Myocyte (in vitro differentiated cells): ENCODE measurements at places on chromosomes 4 and X.

DNA sequence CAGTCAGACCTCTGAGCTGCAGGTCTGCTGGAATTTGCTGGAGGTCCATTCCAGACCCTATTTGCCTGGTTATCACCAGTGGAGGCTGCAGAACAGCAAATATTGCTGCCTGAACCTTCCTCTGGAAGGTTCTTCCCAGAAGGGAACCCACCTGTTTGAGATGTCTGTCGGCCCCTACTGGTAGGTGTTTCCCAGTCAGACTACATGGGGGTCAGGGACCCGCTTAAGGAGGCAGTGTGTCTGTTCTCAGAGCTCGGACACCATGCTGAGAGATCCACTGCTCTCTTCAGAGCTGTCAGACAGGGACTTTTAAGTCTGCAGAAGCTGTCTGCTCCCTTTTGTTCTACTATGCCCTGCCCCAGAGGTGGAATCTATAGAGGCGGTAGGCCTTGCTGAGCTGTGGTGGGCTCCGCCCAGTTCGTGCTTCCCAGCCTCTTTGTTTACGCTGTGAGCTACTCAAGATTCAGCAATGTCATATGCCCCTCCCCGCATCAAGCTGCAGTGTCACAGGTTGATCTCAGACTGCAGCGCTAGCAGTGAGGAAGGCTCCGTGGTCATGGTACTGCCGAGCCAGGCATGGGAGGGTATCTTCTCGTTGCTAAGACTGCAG is 44.1 kb upstream of the KDR start:
- DNase-seq = no peak

DNA sequence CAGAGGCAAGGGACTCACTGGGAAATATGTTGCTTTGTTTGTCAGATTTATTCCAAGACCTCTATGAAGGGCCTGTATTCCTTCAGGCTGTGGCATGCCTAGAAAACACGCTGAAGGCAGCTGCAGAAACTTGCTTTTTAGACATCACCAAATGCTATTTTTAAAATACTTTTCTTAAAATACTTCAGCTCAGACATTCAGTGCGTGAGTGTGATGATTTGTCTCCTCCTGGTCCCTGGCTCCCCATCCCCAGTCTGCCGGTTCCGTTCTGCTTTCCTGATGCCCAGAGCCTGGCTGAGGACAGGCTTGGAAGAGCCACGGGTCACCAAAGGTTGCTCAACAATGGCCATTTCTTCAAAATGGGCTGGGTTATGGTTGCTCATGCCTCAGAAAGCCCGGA is 55.0 kb downstream of the PSAPL1 start:
- no peak for DNase-seq

DNA sequence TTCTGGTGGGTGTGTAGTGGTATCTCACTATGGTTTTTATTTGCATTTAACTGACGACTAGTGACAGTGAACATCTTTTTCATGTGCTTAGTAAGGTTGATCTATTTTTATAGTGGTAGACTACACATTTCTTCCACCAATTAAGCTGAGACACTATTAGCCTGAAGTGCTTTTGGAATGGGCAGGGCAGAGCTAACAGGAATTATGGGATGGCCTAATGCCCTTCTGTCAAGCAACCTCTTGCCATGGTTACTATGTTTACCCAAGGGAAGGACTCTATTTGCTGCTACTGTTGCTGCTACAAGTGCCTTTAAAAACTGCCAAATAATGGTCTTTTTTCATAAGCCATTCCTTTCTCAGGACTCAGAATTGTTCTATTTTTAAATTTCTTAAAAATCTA is 676.7 kb upstream of the ACTRT1 start:
- no peak for DNase-seq

- no peak for DNase-seq
These were observed 10.6 kb downstream of the IL15 start for GRCh38 chr4:141646969-141647368.
